Renal pelvis (tissue), 12 donors: ENCODE measurements at places on chromosomes 5 and 9. TPM values are rescaled to one million over a fixed set of nuclear protein-coding genes. Genes with fewer than 3 reads are reported as not detected.

GRCh38 chr5:37090123-37090726 lies 159.0 kb downstream of the CPLANE1 start:
- no peak for DNase-seq

- DNase-seq, result no peak
Observed at GRCh38 chr5:180154821-180155364, 54.1 kb downstream of the RASGEF1C start.

Gene EIF4E1B
- not detected for polyA plus RNA-seq

Gene SLC46A2
- 0.16 TPM for polyA plus RNA-seq

Gene BRD3
- polyA plus RNA-seq, result 49.0 TPM
